HT1080 (cell line): ENCODE measurements at places on chromosomes 2 and 18.

GRCh38 chr18:36693931-36694620, 134.7 kb downstream of the TPGS2 start:
- DNase-seq: no peak

DNA sequence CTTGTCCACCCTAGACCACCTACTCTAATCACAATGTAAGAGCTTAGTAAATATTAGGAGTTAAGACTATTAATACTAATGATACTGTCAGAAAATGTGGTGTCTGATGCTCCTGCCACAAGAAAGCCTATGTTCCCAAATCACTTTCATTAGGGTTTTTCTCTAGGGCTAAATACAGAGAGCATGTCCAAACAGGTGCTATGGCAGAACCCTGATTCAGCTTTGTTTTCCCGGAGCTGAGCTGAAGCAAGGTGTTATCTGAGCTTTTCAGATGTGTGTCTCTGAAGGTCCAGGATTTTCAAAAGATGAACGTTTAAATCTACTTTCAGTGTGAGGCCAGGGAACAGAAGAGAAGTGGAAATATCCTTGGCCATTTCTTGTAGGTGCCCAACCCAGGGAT, 40.6 kb downstream of the CPO start:
- no peak for DNase-seq

DNA sequence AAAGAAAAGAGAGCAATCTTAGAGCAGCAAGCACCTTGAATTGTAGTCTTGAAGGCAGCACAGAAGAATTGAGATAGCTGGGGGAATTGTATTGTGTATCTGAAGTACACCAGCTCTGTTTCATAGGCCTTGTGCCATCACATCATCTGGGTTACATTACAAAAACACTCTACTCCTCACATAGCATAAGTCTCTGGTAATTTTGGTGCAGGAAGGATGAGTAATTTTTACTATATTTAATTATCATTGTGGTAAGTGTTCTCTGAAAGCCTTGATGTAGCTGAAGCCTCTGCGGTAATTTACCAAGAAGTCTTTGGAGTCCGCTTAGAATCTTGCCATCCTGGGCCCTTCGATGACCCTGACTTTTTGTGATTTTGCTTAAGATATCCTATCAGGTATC, 291.1 kb downstream of the ARHGAP15 start:
- no peak for DNase-seq

DNA sequence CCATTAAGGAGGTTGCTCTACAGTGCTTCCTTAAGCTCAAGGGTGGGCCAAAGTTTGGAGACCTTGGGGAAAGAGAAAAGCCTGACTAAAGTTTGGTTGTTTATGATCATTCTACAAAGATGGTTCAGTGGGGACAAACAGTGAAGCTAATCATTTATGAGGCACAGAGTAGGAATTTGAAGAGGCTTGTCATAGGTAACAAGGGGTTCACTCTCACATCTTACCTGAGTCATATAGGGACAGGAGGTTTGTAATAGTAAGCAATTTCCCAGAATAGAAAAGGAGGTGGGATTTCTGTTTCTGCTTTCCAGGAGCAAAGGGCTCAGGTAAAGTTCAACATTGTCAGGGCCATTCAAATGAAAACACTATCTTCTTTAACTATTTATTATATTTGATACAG, 787.9 kb downstream of the CPS1 start:
- DNase-seq: no peak

- no peak for DNase-seq
Measured at GRCh38 chr18:63783394-63783793, 8.2 kb downstream of the SERPINB7 start.

DNA sequence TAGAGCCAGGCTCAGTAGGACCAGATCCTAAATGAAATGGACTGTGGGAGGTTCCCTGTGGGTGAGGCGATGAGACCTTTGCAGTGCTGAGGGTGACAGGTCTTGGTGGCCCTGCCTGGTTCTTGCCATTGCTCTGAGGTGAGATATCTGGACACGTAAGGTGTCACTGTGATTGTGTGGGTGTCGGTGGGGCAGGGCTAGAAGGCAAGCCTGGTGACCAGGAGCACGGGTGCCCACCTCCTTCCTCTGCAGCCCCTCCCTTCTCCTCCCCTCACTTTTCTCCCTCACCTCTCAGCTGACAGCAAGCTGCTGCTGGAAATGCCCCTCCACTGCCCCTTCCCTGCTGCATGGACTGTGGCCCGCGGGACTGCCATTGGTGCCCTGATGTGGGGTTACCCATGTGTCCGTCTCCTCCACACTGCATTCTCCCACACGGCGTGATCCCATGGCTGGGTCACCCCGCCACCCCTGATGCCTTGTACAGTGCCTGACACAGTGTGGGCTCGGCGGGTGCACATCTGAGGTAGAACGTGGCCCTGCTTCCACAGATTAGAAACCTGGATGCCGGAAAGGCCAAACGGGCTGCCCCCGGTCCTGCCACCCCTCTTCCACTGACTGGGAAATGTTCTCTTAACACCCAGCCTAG, 55.6 kb upstream of the FOSL2 start:
- DNase-seq: no peak

- no peak for DNase-seq
Measured at GRCh38 chr18:34049511-34049910, 175.2 kb downstream of the NOL4 start.

- no peak for DNase-seq
Measured at GRCh38 chr2:37669446-37669845, 2.0 kb downstream of the CDC42EP3 start.

GRCh38 chr2:191479680-191480023, 198.3 kb upstream of the NABP1 start:
- no peak for DNase-seq

GRCh38 chr18:5515011-5515784, 28.6 kb downstream of the EPB41L3 start:
- DNase-seq: no peak

DNA sequence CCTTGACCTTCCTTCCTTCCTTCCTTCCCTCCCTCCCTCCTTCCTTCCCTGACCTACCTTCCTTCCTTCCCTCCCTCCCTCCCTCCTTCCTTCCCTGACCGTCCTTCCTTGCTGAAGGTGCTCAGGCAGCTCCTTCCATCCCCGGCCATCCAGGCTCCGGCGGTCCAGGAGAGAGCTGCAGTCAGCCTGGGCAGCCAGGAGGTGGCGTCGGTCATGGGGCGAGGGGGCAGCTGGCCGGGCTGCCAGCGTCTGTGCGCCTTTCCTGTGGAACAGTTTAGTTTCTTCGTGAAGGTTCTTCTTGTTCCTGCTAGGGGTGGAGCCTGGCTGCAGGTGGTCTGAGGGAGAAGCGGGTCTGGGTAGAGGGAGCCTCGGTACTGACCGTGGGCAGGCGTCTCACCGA, 15.7 kb downstream of the GPR35 start:
- no peak for DNase-seq

GRCh38 chr18:3511980-3512379, 62.0 kb downstream of the TGIF1 start:
- DNase-seq: peak; percentile 54

DNA sequence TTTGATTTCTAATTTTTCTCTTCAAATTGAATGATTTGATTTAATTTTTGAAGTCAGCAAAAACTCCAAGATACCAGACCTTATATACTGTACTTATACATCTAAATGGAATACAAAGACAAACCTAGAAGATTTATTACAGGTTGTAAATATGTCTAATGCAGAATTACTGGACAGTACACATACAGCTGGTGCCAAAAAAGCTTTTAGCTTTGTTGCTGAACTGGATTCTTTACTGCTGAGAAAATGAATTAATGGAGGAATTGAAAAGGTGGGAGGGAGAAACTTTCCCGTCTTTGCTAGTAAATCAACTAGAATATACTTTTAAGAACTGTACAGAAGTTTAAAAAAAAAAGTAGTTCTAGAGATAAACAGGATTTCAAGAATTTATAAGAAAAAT, 17.5 kb downstream of the C1D start:
- no peak for DNase-seq

DNA sequence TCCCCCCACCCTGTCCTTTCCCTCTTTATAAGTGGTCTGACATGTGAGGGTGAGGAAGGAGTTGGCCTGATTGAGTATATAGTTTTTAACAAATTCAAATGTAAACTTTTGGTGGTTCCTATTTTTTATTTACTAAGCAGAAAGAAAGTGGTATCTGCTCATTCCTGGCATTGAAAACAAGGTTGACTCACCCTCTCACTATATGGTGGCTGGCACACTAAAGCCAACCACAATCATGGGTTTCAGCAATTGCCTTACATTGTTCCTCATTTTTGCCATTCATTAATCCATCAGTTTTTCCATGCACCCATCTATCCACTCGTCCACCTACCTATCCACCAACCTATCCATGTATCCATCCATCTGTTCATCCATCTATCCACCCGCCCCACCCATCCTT, 75.4 kb upstream of the IGFBP5 start:
- DNase-seq: no peak

DNA sequence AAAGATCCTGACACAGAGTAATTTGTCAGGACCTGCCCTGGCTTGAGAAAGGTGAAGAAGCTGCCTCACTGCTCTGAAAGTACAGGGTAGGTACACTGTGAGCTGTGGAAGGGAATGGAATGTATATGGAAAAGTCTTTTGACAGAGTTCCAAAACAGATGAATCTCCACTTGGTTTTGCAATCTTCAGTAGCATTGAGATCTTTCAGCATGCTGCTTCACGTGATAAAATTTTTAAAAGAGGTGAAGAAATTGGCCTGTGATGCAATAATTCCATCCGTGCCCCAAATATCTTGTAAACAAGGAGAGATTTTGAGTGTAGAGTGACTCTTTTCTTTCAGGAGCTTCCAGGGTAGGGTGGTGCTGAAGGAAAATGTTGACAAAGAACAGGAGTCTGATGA, 123.1 kb downstream of the OSR1 start:
- peak; percentile 26 for DNase-seq

DNA sequence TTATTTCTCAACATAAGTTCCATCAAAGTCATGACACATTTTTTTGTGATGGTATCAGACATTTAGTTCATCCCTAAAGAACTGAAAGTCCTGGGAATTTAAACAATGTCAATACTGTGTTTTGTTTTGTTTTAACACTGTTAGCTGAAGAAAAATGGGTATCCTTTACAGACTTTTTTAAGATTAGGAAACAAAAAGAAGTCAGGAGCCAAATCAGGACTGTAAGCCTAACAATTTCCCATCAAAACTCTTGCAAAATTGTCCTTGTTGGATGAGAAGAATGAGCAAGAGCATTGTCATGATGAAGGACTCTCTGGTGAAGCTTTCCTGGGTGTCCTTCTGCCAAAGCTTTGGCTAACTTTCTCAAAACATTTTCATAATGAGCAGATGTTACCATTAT, 69.4 kb downstream of the SRD5A2 start:
- DNase-seq: no peak

DNA sequence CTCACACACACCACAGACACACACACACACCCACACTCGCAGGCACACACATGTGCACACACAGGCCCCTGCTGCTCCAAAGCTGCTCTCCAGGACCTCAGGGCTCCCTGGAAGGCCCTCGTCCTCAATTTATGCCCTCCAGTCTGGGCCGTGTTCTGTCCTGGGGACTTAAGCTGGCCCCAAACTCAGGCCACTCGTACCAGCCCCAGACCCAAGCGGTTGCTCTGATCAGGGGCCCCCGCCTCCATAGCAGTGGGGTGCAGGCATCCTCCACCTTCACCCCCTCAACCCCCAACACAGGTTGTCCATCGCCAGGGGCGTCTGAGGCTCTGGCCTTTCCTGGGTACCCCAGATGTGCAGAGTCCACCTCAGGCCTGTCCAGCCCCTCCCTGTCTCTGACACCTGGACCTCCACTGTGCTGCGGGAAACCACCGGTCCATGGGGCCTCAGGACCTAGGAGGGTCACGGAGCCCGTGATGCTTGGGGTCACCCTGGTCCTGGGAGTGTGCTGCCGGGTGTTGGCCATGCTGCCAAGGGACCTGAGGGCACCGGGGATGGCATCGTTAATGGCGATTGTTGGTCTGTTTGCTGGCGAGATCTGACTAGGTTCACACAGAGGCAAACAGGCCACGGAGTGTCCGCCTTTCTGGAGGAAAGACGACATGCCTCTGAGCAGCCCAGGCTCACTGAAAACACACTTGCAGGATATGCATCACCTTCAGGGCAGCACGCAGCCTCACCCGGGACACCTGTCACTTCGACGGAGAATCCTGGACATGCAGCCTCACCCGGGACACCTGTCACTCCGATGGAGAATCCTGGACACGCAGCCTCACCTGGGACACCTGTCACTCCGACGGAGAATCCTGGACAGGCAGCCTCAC, 155.6 kb downstream of the NDUFA10 start:
- DNase-seq: no peak

GRCh38 chr2:200087451-200087850, 132.1 kb downstream of the MAIP1 start:
- DNase-seq: no peak
